ENCODE measurements at places on chromosomes 6 and 20.

- DNase-seq = no peak
Observed at GRCh38 chr6:42571611-42572342, 7.9 kb downstream of the UBR2 start.

- DNase-seq = no peak
Observed at GRCh38 chr20:63106108-63106764, 99.5 kb upstream of the BHLHE23 start.

DNA sequence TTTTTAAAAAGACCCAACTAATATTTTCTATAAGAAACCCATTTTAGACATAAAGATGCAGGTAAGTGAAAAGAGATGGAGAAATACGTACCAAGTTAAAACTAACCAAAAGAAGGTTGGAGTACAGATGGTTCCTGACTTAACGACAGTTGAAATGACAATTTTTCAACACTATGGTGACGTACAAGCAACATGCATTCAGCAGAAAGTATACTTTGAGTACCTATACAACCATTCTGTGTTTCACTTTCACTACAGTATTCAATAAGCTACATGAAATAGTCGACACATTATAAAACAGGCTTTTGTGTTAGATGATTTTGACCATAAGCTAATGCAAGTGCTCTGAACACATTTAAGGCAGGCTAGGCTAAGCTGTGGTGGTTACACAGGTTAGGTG lies 228.9 kb downstream of the RNGTT start:
- DNase-seq = no peak

DNA sequence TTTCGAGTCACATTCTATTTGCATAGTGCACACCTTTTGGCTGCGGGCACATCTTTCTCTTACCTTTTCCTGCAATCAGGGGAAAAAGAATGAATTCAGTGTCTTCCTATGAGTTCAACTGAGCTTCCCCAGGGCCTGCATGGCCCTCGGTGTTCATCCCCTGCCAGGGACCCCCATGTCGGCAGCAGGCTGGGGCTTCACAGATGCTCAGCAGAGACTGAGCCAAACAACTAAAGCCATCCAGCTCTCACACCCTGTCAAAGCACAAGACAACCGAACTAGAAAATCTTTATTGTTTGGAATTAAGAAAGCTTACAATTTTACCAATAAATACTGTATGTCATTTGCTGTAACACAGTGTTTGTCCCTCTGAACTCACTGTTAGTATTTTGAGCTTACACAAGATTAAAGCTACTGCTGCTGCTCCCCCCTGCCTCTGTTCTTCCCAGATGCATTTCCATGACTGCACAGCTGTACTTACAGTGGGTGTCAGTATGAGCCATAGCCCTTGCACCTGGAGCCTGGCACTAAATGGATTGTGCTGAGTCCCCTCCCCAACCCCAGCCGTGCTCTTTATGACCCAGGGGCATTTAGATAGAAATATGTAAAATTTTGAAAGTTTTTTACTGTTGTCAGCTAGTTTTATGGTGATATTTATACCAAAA lies 205.8 kb downstream of the TMEM242 start:
- no peak for DNase-seq

GRCh38 chr6:5054245-5054873 lies 30.8 kb upstream of the PPP1R3G start:
- DNase-seq = no peak

DNA sequence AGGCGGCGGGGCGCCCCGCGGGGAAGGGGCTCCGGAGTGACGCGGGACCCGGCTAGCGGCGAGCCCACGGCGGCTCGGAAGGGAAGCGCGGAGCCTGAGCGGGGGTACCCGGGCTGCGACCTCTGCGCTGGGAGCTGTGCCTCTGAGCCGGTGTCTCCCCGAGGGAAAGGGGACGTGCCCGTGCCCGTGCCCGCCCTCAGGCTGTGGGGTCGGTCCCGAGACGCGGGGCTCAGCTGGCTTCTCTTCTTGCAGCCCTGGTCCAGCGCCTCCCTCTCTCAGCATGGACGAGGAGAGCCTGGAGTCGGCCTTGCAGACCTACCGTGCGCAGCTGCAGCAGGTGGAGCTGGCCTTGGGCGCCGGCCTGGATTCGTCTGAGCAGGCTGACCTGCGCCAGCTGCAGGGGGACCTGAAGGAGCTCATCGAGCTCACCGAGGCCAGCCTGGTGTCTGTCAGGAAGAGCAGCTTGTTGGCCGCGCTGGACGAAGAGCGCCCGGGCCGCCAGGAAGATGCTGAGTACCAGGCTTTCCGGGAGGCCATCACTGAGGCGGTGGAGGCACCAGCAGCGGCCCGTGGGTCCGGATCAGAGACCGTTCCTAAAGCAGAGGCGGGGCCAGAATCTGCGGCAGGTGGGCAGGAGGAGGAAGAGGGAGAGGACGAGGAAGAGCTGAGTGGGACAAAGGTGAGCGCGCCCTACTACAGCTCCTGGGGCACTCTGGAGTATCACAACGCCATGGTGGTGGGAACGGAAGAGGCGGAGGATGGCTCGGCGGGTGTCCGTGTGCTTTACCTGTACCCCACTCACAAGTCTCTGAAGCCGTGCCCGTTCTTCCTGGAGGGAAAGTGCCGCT lies 686 bp downstream of the ZGPAT start:
- no peak for DNase-seq

GRCh38 chr20:53491462-53491861 lies 102.2 kb downstream of the ZNF217 start:
- no peak for DNase-seq

- no peak for DNase-seq
Observed at GRCh38 chr6:131400054-131400778, 172.8 kb upstream of the ARG1 start.

GRCh38 chr6:170074907-170075306 lies 216.0 kb downstream of the DLL1 start:
- DNase-seq = no peak

DNA sequence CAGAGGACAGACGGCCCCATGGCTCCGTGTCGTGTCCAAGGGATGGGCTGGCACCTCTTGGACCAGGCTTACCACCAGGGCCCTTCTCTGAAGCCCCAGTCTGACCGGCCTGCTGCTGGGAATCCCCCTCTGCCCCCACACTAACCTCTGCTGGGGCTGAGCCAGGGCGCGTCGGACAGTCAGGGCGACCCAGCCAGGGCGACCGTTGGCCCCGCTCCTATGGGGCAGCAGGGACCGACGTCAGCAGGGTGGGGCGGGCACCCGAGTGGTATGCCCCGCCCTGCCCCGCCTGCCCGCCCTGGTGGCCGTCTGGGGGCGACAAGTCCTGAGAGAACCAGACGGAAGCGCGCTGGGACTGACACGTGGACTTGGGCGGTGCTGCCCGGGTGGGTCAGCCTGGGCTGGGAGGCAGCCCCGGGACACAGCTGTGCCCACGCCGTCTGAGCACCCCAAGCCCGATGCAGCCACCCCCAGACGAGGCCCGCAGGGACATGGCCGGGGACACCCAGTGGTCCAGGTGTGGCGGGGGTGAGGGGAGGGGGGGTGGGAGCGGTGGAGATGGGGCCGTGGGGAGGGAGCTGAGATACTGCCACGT lies at the start of gene SLC17A9:
Gene SLC17A9, plus strand, starts transcription at position 337 of the 595 bp plus-strand sequence. Its CDS starts 122 bp downstream, at position 459.
- DNase-seq = peak; percentile 37

DNA sequence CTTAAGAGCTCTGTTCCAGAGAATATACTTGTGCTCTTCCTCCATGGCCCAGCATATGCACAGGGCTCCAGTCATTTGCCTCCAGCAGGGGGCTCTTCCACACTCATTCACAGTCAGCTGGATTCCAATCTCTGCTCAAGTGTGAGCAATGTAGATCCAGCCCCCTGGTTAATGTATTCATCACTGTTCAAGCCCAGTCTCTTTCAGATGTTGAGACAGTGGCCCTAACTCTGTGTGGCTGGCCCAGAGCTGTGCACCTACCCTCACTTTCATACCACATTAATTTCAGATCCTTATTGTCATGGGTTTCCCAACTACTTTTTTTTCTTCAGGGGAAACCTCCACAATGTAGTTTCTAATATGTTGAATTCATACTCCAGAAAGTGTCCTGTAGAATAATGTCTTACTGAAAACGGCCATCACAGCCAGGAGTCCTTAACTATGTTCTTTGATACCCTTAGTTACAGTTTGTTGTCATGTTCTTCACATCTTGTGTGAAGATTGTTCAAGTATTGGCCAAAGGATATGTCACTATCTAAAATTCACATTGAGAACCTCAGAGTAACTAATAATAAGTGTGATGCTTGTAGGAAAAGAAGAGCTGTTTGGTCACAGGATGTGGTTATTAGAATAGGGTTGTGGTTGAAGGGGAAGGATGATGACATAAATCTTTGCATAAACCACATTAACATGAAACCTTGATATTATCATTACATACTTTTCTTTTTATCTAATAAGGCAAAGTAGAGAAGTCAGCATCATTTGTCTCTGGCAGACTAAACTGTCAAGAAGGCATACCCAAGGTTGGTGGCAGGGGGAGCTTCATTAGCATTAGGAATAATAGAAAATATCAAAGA lies 14.4 kb upstream of the HLA-DQA1 start:
- DNase-seq = peak; percentile 30

GRCh38 chr6:1463275-1463674 lies 73.9 kb downstream of the FOXF2 start:
- no peak for DNase-seq

DNA sequence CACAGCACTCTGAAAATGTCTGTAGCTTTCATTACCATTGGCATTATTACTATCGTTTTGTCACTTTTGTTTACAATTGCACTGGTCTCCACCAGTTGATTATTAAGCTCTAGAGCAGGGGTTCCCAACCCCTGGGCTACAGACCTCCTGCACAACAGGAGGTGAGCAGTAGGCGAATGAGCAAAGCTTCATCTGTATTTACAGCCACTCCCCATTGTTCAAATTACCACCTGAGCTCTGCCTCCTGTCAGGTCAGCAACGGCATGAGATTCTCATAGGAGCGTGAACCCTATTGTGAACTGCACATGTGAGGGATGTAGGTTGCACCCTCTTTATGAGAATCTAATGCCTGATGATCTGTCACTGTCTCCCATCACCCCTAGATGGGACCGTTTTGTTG lies 126.4 kb downstream of the ATXN1 start:
- DNase-seq = no peak

GRCh38 chr6:154792761-154793160 lies 59.5 kb downstream of the SCAF8 start:
- DNase-seq = no peak

DNA sequence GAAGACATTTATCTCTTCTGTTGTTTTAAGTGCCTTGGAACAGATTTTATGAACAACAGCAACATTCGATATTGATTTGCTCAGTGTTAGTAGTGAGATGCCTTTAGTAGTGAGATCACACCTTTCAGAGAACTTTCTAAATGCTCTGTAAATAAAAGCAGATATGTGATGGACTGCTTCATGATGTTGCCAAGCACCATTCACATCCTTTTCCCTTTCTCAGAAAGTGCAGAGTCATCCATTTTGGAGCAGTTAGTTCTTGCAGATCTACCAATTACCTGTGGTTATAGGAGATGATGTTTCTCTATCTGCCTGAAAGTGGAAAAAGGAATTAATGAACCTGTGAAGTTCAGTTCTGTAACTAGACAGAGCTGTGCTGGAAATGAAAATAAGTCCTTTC lies 27.0 kb downstream of the CBFA2T2 start:
- no peak for DNase-seq

- no peak for DNase-seq
Observed at GRCh38 chr6:155505608-155505989, 50.0 kb upstream of the NOX3 start.

GRCh38 chr20:25058051-25058846 lies at the start of gene ACSS1:
ACSS1 (minus strand) TSS chr20:25058139; CDS start chr20:25058102, 37 bp downstream.
- peak; percentile 61 for DNase-seq

GRCh38 chr20:21615617-21616080 lies 89.8 kb upstream of the PAX1 start:
- DNase-seq = peak; percentile 33

GRCh38 chr20:45892828-45893500 lies 1.8 kb downstream of the CTSA start:
- DNase-seq = no peak

- DNase-seq = no peak
Observed at GRCh38 chr20:35129647-35130069, 17.5 kb downstream of the EDEM2 start.

- no peak for DNase-seq
Observed at GRCh38 chr6:27806981-27807440, 105.2 kb downstream of the OR2B2 start.

- no peak for DNase-seq
Observed at GRCh38 chr20:3785240-3786125, 1.1 kb downstream of the CENPB start.

GRCh38 chr6:117206944-117207687 lies 58.2 kb upstream of the VGLL2 start:
- no peak for DNase-seq

DNA sequence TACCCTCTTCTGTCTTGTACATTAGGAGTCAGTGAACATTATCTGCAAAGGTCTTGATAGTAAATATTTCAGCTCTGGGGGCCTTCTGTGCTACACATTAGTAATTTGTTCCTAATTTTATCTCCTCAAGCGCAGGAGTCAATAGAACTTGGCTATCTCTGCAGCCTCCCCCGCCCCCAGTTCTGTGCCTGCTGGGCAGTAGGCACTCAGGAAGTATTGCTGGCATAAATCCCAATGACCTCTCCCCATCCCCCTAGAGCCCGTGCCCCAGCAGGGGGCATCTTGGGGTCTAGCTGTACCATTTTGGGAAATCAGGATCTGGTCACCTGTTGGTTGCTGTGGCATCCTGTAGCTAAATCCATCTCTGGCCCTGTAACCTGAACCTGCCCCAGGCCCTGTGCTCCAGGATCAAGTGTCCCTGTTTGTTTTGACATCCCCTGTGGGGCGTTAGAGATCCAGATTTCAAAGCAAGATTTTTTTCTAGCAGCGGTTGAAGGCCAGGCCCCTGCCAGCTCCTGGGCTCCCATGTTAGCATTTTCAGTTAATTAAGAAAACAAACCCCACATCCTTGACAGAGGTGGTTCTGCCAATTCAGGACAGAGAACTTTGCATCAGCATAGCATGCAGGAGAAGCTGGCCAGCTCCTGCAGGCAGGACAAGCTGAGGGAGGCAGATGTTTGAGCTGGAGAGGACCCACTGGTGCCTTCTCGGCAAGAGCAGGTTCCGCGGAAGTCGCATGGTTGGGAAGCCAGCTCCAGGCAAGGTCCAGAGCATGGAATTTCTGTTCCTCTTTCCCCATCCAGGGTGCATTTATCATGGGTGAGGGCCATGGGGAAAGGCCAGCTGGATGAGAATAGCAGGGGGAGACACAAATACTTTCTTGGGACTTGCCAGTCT lies 32.1 kb downstream of the DAAM2 start:
- no peak for DNase-seq

- DNase-seq = no peak
Observed at GRCh38 chr6:102039441-102039840, 645.9 kb downstream of the GRIK2 start.

DNA sequence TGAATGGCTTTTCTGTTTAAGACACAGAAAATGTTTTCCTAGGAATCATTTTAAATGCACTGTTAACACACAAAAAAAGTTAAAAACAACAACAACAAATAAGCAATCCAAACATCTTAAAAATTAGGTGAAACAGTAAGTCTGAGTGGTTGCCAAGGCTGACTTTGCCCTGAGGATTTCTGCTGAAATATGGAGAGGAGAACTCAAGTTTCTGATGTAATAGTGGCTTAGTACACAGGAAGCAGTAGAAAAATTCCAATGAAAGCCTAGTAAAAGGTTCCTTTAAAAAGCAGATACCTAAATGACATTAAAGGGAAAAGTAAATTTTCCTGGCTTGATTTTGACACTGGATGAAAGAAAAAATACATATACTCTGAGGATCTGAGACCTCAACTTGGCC lies 184.2 kb downstream of the EPM2A start:
- no peak for DNase-seq

Measured in stimulated activated CD4-positive, alpha-beta T cell treated with anti-CD3 and anti-CD28 coated beads, Interleukin-4, amount 100 ng/mL, for 4 hours (primary cell).